ENCODE measurements at places on chromosomes 12 and 14.

GRCh38 chr14:93056166-93056839 is 59.4 kb downstream of the ITPK1 start:
- no peak for DNase-seq

- no peak for DNase-seq
Observed at GRCh38 chr14:63611078-63611477, 30.6 kb downstream of the WDR89 start.

GRCh38 chr12:31796270-31796951 is 67.6 kb upstream of the AMN1 start:
- DNase-seq = no peak

DNA sequence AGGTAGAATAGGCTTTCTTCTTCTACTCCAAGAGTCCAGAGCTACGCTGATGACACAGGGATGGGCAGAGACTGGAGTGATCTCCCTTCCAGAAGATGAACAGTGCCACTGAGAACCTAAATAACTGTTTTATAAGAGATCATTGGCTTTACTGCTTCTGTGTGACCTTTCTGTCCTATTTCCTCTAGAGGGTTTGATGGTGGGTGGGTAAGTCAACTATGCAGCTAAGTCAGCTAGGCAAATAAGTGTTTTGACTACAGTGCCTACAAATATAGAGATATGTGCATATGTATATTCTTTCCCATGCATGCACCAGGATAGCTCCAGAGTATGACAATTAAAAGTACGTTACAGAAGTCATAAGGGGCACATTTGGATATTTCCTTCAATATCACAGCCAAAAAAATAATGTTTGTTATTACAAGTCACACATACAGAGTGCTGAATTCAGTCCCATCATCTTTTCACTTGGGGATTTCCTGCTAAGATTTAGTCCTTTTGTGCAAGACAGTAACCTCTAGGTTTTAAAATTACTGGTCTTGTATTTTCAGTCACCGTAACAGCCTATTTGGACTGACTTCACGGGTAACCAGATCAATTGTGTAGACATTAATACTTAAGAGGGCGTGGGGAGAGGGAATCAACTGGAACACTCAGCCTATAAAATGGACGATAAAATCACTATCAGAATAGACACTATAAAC is 412.6 kb upstream of the SOX5 start:
- DNase-seq = no peak

DNA sequence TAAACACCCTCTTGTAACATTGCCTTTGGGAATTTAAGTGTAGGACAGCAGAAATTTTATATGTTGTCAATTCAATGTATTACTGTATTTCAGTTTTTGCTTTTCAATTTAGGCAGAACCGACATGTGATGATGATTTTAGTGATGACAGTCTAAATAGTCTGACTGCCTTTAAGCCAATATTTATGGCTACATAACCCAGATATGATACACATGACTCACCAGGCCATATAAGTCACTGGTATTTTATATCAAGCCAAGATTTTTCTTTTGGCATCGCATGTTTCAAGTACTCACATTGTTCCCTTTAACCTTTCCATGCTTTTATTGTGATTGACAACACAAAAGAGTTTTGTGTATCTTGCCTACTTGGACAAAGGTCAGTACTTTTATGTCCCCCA is 13.6 kb upstream of the PPM1A start:
- DNase-seq = no peak

DNA sequence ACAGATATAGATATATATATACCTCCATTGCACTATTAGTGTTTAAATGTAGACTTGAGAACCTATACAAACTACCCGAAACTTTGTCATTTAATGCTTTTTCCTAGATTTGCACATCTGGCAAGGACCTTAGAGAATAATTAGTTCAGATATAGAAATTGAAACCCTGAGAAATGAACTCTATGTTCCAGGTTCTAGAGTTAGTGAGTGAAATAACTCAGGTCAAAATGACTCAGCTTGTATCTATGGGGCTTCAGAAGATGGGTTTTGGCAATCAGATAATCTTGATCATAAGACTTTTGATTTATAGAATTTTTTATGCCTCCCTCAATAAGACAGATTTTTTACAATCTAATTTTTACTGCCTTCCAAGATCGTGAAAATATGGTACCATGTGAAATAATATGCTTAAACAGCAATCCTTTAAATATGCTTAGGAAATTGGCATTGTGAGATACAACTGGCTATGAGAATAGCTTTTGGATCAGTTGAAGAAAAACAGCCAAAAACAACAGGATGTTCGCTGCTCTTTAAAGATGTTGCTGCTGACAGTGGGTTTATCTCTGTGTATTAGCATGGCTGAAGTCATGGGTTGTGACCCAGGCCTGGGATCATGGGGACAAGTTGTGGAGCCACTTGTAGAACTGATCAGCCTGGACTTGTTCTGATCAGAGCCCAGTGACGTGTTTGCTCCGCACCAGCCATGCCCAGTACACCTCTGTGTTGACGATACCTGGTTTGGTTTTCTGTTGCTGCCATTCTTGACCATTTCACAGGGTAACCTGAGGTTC is 63.6 kb downstream of the TTLL5 start:
- DNase-seq = no peak

DNA sequence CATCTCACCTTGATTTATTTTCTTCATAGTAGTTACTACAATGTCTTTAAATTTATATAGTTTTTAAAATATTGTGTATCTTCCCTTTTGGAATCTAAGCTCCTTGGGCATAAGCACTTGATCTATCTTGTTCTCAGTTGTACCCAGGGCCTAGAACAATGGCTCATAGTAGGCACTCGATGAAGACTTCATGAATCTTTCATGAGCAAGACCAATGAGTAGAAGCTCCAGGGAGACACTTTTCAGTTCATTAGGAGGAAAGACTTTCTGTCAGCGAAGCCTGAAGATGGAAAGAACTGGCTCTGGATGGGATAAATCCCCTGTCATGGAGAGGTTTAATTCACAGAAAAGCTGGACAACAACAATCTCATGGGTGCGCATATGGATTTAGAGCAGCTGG is 140.2 kb upstream of the CRY1 start:
- no peak for DNase-seq

GRCh38 chr14:58239244-58240195 is 5.1 kb upstream of the PSMA3 start:
- DNase-seq = peak; percentile 49

- peak; percentile 55 for DNase-seq
Observed at GRCh38 chr14:79842270-79842669, 369.0 kb downstream of the DIO2 start.

DNA sequence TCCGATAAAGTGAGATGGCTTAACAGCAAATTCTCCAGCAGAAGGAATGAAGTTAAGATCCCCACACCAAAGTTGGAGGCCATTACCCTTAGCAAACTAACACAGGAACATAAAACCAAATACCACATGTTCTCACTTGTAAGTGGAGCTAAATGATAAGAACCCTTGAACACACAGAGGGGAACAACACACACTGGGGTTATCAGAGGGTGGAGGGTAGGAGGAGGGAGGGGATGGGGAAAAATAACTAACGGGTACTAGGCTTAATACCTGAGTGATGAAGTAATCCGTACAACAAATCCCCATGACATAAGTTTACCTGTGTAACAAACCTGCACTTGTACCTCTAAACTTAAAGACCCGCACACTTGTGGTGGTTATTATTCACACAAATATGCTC is 240.4 kb upstream of the NAV3 start:
- no peak for DNase-seq

DNA sequence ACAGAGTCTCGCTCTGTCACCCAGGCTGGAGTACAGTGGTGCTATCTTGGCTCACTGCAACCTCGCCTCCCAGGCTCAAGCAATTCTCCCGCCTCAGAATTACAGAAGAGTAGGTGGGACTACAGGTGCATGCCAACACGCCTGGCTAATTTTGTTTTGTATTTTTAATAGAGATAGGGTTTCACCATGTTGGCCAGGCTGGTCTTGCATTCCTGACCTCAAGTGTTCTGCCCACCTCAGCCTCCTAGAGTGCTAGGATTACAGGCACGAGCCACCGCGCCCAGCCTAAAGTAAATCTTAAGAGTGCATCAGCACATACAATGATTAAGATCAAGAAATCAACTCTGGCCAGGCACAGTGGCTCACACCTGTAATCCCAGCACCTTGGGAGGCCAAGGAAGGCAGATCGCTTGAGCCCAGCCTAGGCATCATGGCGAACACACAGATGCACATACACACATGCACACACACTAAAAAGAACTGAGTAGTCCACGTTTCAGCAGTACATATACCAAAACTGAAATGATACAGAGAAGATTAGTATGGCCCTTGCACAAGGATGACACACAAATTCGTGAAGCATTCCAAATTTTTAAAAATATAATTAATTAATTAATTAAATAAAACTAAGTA is 65.0 kb downstream of the HECTD1 start:
- DNase-seq = no peak

DNA sequence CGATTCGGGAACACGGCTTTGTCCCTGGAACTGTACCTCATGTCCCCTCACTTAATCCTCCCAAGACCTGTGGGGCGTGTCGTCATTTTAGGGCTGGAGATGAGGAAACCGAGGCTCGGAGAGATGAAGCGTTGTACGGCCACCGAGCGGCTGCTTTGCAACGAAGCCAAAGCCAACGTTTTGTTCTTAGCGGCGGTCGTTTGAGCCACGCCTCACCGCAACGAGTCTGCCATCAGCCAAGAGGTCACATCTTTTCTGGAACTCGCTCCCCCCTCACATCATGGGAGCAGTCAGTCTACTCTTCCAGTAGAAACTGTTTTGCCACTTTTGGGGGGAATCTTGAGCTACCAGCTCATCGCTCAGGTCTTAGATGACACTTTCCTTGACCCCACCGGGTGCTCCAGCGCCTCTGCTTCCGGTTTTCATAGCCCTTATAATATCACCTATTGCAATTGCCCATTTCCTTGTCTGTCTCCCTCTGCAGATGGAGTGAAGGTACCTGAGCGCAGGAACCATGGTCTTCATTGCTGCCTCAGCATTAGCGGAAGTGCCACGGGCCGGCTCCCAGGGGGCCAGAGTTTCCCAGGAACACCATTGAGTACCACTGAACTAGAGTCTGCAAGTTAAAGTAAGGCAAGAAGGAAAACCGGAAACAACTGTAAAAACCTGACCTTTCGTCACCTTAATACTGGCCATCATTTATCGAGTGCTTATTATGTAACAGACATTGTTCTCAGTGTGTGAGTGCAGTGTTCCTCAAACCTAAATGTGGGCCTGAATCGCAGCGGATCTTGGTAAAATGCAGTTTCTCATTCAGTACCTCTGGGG is 19.6 kb downstream of the NINJ2 start:
- DNase-seq = no peak

GRCh38 chr14:88599326-88599725 is 36.5 kb downstream of the ZC3H14 start:
- DNase-seq = no peak

GRCh38 chr14:90805662-90806540 is 10.3 kb downstream of the TTC7B start:
- DNase-seq = peak; percentile 67

DNA sequence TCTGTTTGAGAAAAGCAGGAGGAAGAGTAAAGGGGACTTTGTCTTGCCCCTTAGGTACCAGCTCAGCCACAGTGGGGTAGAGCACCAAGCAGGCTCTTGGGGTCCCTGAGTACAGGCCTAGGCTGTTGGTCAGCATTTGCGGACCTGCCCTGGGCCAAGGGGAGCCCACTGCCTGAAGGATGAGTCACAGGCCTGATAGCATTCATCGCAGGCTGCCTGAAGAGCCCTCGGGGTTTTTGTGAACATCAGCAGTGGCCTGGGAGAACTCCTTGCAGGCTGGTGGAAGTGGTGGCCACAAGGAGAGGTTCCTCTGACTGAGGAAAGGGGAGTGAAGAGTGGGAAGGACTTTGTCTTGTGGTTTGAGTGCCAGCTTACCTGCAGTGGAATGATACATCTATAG is 25.0 kb upstream of the P2RX7 start:
- no peak for DNase-seq

- peak; percentile 32 for DNase-seq
Observed at GRCh38 chr14:68753690-68754089, 39.2 kb downstream of the ZFP36L1 start.

- no peak for DNase-seq
Observed at GRCh38 chr12:46177837-46178608, 90.8 kb downstream of the SLC38A1 start.

DNA sequence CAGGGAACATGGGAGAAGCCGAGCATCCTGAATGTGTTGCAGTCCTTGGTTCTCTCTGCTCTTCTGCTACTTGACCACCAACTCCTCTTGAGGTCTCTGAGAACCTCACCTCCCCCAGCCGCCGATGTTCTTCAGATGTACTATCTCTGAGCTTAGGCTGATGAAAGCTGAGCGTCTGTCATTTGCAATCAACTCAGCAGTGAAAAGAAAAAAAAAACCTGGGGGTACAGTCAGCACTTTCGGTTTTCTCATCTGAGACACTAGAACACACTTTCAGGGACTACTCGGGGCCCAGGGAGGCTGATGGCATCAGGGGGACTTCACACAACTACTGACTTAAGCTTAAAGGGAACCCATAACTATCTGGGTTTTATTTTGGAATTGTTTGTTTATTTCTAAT is 9.6 kb upstream of the FLVCR2 start:
- no peak for DNase-seq

- DNase-seq = no peak
Observed at GRCh38 chr12:104751120-104751519, 207.0 kb downstream of the SLC41A2 start.

- no peak for DNase-seq
Observed at GRCh38 chr12:3950714-3951320, 77.6 kb upstream of the PARP11 start.

- no peak for DNase-seq
Observed at GRCh38 chr14:88863167-88863566, 38.7 kb downstream of the TTC8 start.

GRCh38 chr12:56348776-56349175 is 10.1 kb downstream of the IL23A start:
- no peak for DNase-seq

DNA sequence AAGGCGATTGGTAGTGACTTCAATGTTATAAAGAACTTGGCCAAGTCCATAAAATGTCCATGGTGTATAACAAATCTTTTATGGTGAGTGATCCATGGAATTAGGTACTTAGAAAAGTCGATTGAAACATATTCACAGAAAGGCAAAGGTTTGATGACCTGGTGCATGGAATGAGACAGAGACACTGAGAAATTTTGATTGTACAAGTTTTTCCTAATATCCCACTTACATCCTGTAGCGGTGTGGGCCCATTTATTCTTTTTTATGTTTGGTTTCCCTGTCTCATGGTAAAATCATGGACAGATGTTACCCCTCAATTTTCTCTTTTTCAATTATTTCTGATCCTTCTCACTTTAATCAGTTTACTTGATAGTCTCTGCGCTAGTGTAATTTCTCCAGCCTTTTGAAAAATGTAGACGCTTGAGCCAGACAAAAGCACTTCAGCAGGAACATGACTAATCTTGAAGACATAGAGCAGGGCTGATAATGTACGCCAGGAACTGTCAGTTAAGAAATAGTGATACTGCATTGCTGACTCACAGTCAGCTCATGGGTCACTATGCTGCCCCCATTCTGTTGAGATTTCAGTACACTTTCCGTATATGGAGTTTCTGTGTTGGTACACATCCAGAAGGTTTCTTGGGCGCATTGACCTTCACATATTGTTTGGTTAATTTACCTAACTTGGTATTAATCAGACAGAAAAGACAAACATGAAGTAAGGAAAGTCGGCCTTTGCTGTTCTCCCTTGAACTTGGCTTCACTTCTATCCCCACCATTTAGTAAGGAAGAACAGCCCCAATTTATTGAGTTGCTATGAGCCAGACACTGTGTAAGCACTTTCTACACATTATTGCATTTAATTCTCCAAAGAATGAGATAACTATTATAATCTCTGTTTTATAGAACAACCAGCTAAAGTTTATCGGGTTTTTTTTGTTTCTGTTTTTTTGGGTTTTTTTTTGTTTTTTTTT is 841.7 kb downstream of the DIO2 start:
- peak; percentile 34 for DNase-seq
